ENCODE measurements at places on chromosomes 3 and 15.

DNA sequence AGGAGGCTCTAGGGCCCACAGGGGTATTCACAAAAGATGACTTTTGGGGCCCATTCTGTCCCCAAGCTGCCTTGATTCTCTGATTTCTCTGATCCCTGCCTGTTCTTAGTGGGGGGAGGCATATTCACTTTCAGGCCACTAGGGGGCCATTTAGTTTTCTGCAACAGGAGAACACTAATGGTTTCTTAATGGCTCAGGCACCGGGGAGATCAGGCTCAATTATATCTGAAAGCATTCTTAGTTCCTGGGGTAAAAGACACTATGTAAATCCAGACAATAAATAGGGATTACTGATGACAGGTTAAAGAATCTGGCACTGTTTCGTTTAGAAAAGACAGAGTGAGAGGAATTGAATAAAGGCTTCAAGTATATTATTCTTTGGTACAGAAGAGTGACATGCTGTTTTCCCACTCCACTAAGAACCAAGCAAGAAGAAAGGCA lies 2.5 kb upstream of the INAFM2 start:
- DNase-seq: peak; percentile 49

DNA sequence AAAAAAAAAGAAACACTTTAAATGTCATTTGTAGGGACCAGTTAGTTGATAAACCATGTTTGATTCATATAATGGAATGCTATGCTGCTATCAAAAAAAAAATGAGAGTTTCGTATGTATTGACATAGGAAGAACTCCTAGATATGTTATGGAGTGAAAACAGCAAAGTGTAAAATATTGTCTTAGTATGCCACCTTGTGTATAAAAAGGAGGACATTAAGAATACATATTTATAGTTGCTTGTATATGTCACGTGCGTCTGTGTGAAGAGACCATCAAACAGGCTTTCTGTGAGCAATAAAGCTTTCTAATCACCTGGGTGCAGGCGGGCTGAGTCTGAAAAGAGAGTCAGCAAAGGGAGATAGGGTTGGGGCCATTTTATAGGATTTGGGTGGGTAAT lies 39.5 kb downstream of the KBTBD8 start:
- DNase-seq: no peak

- no peak for DNase-seq
Observed at GRCh38 chr3:171673951-171674350, 136.3 kb downstream of the PLD1 start.

DNA sequence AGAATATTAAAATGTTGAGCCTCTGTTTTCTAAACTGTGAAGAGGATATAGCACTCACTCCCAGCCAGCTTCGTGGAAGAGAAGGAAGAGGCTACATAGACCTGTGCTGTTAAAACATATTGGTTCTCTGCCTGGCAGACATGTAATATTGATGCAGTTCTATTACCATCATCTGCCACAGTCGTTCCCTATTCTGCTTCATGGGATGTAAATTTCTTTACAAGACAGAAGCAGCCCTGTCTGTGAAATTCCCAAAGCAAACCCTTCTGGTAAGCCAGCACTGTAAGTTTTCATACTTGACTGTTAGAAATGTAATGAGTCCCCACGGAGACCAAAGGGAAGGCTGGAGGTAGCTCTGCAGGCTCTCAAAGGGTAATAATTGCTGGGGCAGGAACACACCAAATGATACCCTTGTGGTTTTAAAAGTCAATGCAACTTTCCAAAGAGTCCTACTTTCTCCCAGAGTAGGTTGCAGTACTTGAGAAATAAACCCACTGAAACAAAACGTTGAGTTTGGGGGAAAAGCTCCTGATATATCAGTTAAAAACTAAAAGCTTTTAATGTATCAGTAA lies 129.9 kb upstream of the HES1 start:
- DNase-seq: no peak
